ENCODE measurements at places on chromosomes 16 and 17. TPM values are rescaled to one million over a fixed set of nuclear protein-coding genes. Genes with fewer than 3 reads are reported as not detected.

LAT gene
- total RNA-seq = 9.0 TPM

CDRT4 gene
- total RNA-seq = 30.2 TPM

- peak overlapping the region; percentile 49 for H3K4me3 ChIP-seq
- no peaks in the 10 kb centered on the region for H3K27me3 ChIP-seq
- peaks cover 6% of the 10 kb centered on the region for H3K4me1 ChIP-seq
- no peaks in the 10 kb centered on the region for H3K36me3 ChIP-seq
- peak; percentile 43 for DNase-seq
These were observed 18.4 kb upstream of the EXOC7 start for GRCh38 chr17:76121932-76122430.

GRCh38 chr16:10239640-10240039 lies 57.4 kb upstream of the GRIN2A start:
- no peak overlapping the region for H3K27ac ChIP-seq
- no peaks in the 10 kb centered on the region for H3K36me3 ChIP-seq
- no peaks in the 10 kb centered on the region for H3K4me1 ChIP-seq

KRTAP9-2 gene
- not detected for total RNA-seq

CAPNS2 gene
- total RNA-seq = 0.74 TPM
